ENCODE measurements at places on chromosomes 12 and 14.

DNA sequence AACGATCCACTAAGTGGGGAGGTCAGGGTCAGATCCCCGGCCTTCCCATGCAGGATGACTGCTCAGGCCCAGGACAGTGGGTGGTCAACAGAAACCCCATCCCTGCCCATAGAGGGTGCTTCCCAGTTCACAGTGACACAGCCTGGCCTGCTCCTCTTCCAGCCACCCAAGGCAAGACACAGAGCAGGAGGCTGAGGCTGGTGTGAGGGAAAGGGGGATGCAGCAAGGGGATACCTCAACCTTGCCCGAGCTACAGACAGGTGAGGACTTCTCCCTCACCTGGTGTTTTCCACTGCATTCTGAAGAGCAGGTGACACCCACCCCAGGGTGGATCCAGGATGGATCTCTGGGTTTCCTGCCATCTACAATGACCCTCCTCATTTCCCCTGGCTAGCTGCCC is 106.7 kb downstream of the KIF26A start:
- DNase-seq: no peak

DNA sequence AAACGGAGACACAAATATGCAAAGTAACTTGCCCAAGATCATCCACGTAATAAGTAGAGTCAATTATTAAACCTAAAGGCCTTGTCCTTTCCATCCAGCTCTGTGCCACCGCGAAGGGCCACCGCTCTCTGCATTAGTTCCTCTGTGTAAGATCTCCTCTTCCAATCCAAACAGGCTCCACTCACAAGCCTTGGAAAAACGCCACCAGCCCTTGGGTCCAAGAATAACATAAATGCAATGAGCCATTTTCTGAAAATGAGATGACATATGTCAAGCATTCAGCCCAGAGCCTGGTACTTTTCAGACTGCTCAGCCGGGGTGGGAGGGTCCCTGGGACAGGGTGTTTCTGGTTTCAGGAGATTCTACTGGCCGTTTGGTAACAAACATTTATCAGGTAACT is 30.0 kb downstream of the DGLUCY start:
- DNase-seq: no peak

DNA sequence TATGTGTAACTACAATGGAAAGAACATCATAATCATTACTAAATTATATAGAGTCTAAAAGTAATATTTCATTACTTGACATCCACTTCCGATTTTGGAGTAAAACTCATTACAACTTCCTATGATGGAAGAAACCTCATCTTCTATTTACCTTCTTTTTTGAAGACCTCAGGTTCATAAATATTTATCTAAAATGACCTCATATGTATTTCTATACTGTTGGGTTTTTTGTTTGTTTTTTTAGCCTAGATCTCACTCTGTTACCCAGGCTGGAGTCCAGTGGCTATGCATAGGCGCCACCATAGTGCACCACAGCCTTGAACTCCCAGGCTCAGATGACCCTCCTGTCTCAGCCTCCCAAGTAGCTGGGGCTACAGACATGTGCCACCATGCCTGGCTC is 39.9 kb upstream of the BMAL2 start:
- DNase-seq: no peak

GRCh38 chr12:93785249-93786010 is 108.3 kb downstream of the CRADD start:
- DNase-seq: no peak

- no peak for DNase-seq
Measured at GRCh38 chr14:65360144-65360784, 52.3 kb upstream of the FUT8 start.

DNA sequence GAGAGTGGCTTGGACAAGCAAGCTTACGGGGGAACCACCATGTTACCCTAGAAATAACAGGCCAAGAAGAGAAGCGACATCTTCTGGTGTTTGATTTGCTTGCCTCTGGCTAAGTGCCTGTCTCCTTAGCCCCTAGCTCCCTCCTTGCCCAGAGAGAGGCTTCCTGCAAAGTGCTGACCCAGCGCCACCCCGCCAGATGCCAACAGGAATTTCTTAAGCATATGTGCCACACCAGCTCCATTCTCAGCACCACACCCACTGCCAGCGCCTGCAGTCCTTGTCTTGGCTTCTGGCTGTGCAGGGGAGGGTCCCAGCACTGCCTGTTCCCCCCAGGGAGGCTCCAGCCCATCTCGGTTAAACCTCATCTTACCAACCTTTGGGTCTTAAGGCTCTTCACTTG is 74.2 kb upstream of the NCOR2 start:
- no peak for DNase-seq

DNA sequence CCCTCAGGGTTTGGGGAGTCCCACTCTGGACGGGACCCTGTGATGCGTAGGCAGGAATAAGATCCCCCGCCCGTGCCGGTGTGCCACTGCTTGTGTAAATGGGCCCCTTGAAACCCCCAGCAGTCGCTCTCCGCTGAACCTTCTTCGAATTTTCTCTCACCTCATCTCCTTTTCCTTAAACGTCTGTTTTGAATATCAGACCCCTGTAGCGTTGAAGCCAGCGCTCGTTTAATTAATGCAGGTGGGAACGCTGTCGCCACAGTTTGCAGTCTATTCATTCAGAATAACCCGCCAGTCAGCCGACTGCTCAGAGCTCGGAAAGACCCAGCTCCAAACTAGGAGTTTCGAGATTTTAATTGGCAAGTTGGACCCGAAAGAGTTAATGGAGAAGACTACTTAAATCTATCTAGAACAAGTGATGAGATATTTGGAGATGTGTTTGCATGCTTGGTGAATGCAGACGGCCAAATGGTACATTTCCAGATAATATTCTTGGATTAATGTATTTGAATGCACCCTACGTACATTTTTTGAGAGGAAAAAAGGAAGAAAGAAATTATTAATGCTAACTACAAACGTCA is 739 bp upstream of the PPP2R5E start:
- DNase-seq: no peak

- DNase-seq: no peak
Measured at GRCh38 chr14:100104006-100104352, 38.8 kb downstream of the EVL start.

DNA sequence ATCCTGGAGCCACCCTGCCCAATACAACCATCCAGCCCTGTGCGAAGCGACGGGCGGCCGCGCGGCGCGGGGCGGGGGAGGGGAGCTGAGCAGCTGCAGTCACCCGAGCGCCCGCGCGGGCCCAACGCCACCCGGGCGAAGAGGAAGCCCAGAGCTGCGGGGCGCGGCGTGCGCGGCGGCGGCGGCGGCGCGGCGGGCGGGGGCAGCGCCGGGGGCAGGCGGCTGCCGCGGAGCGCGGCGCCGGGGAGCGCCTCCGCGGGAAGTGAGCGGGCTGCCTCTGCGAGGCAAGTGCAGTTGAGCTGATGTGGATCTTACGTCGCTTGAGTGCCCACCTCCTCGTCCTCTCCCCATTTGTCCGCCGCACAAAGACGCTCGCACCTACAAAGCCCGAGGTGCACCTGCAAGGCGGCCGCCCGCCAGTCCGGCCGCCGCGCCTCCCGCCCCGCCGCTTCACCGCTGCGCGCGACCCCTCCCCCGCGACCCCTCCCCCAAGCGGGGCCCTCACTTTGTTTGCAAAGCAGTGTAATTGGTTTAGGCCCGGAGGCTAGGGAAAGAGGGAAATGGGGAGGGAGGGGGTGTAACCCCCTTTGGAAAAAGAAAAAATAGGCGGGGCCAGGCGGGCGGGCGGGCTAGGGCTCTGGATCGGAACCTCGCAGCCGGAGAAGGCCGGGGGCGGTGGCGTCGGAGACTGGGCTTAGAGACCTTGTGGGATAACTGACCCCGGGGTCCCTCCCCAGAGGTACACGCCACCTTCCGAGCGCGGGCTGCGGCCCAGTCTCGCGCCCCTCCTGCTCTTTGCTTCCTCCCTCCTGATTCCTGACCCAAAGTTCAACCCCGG is at the start of the genes FOXA1 and TTC6:
Gene FOXA1 (minus strand): TSS at position 279 of the 838 bp plus-strand sequence. CDS start 277 bp downstream, at position 2.
Gene TTC6 (plus strand): TSS at position 659 of the 838 bp plus-strand sequence. CDS start 26,436 bp downstream, outside the sequence.
- no peak for DNase-seq

DNA sequence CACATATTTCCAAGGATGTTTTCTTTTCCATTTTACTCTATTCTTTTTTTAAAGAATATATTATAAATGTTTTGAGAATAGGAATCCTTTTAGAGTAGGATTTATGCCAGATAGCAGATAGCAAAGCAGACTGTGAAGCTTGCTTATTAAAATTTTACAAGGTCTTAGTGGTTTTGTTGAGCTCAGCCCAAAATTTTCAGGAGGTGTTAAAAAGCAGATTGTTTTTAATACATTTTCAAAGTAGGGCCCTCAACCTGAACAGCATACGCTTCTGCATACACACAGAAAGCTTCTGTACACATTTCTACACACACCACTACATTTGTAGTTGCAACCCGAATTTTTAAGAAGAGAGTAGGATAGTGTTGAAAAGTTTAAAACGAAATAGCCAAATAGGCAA is 151.0 kb downstream of the EPS8 start:
- DNase-seq: no peak

DNA sequence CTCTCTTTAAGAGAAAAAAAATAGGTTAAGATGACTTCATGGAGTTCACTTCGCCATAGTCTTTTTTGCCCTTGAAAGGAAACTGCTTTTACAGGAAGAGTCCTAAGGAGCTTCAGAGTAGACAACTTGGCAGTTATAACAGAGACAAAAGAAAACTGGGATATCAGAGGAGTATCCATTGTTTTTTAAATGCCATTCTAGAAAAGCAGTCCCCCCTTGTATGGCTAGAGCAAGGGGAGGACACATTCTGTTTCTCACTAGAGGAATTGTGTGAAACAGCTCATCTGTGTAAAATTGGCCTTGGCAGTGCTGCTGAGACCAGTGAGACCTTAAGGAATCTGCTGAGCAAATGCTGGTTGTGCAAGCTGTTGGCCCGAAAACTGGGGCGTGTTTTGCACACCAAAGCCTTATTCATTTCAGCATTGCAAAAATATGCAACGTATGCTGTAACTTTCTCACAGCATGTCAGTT is 128.0 kb downstream of the GPR135 start:
- DNase-seq: peak; percentile 31

- DNase-seq: no peak
Measured at GRCh38 chr12:20144341-20144740, 224.0 kb upstream of the PDE3A start.

Measured in C1 segment of cervical spinal cord (tissue), 14 donors.